ENCODE measurements at places on chromosomes 1 and 21.

DNA sequence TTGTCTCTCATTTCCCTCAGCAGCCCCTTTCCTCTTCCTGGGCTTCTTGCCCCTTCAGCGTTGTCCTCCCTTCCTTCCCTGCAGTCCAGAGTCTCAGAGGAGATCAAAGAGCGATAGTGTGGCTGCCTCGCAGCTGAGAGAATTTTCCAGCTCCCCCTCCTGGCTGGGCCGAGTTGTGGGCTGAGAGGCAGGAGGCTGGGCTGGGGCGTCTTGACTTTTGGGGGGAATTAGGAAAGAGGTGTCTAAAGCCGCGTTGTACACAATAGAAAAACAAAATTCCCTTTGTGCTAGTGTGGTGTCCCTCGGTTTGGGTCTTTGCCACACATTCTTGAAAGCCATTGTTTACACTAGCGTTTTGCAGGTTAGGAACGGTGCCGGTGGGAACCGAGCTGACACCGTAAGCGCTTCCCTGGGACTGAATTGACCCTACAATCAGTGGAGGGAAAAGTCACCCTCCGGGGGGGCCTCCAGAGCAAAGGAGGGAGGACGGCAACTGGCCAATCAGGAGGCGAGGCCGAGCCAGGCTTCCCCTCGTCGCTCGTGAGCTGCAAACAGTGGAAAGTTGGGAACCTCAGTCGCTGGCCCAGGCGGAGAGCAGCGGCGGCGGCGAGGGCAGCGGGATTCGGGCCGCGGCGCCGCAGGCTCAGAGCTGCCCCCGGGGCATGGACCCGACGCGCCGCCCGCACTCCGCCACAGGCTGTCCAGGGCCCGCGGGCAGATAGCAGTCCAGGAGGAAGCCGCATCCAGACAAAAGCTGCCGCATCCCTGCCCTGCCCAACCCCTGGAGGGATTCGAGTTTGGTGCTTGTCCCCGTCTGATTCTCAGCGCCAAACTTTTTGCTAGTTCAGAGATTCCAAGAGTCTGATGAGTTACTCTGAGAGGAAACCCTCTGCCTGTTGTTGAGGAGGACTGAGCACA lies at the start of gene HMCN1:
TSS of gene HMCN1 (plus strand) at position 574 of the 918 bp plus-strand sequence. CDS start 389 bp downstream, outside the sequence.
- peak; percentile 17 for DNase-seq

GRCh38 chr1:109985247-109986053 lies 885 bp downstream of the AHCYL1 start:
- no peak for DNase-seq

- no peak for DNase-seq
These were observed 394.4 kb downstream of the PTPRU start for GRCh38 chr1:29630756-29631155.

DNA sequence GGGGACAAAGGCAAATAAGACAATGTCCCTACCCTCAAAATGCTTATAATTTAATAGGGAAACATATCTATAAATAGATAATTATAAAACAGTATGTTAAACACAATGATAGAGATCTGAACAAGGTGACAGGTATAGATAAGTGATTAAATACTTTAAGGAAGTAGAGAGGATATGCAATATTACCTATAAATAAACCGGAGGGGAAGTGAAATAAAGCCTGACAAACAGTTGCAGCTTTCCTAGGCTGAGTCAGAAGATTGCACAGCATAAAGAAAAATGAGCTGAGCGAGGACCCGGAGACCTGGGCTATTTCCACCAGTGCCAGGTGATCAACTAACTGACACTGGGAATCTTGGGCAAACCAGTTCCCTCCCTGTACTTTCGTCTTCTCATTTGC lies 11.5 kb upstream of the PSRC1 start:
- DNase-seq, result no peak

DNA sequence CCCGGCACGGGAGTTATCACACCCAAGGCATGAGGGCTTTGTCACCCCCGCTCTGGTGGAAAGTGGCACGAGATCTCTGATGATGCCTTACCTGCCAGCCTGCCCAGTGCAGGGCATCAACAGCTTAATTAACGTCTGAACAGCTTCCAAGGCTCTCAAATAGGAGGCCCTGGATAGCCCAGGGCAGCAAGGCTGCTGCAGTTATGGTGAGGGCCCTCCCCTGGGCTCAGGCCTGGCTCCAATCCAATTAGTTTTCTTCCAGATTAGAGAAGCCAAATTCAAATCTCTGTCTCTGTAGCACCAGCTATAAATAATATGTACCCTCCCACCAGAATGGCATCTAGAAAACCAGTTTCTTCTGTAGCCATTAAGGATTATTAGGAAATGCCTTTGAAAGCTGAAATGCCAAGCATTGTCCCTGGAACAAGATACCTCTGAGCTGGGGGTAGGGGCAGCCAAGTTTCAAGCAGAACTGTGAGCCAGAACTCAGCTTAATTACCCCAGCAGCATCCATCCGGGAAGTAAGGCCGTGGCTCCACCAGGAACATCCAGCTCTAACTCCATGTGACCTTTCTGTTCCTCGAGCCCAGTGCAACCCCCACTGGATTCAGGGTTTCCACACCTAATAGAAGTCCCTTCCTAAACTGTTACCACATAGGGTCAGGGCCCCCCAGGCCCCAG lies 12.5 kb downstream of the QSOX1 start:
- no peak for DNase-seq

DNA sequence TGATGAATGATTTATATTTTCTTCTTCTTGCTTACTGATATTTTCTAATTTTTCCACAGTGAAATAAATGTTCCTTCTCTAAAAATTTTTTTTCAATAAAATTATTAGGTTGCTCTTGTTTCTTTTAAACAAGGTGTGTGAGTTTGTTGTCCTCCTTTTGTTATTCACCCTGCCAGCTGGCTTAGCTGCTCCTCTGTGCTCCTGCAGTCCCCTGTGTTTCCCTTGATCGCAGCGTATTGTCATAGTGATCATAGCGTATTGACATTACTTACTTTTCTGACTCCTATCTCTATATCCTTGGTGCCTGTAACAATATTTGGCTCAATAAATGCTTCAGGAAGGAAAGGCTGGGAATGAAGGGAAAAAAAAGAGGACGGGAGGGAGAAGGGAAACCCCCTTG lies 24.9 kb upstream of the PODN start:
- no peak for DNase-seq

DNA sequence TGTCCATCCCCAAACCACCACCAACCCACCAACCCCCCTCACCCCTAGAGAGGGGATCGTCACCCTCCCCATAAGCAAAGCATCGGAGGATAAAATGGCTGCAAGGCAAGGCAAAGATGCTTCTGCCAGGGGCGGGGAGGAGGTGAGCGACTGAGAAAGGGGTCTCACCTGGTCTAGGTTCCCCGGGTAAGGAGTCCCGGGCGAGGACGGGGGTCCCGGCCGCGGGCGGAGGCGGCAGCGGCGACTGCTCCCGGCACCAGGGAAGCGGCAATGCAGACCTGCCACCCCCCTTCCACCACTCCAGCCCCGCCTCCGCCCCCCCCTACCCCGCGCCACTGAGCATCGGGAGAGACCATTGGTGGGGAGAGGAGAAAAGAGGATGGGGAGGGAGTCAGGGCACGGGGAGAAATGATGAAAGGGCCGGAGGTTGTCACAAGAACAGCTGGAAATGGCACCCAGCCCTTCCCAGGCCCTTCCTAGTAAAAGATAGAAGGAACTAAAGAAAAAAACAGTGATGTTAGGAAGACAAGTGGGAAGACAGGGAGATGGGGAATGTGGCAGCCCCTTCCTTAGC lies at the start of gene SV2A:
TSS of gene SV2A (minus strand) at position 274 of the 574 bp plus-strand sequence. CDS start 4,004 bp downstream, outside the sequence.
- DNase-seq, result peak; percentile 47

DNA sequence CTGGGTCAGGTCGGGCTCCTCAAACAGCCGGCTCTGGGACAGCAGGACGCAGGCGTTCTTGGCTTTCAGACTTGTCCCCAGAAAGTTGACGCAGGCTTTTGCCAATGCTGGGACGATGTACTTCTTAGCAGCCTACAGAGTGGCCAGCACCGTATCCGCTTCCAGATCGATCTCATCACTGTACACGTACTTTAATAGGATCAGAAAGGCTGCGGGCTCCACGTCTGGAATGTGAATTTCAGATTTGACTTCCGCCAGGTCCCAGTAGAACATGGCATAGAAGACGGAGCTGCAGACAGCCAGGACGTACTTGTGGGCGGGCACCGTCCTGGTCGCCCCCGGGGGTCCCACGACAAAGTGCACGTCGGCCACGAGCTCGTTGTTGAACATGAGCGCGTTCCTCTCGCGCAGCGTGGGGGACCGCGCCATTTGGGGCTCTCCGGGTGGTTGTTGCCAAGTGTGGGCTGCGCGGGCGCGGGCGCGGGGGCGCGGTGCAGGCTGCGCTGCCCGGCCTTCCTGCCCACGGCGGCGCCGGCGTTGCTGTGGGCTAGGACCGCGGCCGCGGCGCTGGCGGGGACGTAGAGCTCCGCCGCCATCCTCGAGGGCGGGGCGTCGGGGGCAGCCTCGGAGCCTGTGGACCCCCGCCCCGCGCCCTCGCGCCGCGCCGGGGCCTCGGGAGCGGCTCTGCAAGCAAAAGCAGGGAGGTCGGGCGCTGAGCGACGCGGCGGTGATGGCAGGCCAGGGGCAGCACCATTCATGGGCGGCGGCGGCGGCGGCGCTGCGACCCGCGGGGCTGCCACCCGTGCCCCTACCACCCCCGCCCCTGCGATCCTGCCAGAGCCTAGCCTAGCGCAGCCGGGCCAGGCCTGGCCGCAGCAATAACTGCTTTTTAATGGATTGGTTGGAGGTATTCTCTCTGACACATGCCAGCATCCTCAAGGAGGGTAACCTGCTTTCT lies 10.6 kb downstream of the CNR2 start:
- no peak for DNase-seq

DNA sequence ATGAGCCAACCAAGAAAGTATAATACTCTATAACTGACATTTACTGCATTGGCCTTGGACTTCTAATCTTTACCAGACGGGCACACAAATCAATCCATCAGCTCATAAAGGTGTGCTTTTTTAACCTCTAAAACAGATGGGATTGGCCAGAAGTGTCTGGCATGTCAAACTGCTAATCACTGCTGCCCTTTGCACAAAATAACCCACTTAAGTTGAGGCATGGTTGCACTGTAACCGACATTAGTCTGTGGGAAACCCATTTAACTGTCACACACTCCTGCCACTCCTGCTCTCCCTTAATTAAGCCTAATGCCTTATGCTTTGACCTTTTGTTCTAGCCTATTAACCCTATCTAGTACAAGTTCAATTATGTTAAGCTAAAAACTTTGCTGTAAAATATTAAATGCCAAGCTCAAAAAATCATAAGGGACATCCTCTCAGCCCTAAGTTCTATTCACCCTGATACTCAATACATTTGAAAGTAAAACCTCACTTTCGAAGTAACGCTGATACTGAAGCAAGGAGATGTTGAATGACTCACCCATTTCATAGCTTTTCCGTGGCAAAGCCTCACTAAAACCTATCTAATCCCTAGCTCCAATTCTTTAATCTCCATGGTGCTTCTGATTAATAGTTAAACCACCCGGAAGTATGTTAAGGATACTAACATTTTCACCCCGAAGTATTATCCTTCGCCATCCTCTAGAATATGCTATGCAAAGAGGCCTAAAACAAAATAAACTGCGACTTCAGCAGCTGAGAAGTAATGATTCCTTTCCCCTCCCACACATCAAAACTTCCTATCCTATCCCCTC lies 12.9 kb downstream of the NRIP1 start:
- no peak for DNase-seq

- DNase-seq, result no peak
These were observed 687.7 kb downstream of the MATN1 start for GRCh38 chr1:30035522-30036228.

DNA sequence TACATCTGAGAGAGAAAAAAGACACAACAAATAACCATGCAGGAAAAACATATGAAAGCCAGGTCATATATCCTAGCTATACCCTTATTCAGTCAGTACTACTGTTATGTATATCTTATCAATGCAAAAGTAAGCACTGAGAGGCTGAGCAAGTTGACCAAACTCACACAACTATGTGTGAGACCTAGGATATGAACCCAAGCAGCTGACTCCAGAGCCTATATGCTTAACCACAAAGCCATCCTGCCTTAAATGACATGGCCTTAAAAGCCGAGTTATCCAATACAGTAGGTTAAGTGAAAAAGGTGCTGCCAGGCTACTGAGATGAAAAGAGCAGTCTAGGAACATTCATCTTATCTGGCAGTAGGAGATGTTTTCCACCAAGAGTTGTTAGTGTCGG lies 151.6 kb downstream of the RERE start:
- no peak for DNase-seq

- DNase-seq, result no peak
These were observed 8.2 kb downstream of the IFFO2 start for GRCh38 chr1:18948048-18948912.

DNA sequence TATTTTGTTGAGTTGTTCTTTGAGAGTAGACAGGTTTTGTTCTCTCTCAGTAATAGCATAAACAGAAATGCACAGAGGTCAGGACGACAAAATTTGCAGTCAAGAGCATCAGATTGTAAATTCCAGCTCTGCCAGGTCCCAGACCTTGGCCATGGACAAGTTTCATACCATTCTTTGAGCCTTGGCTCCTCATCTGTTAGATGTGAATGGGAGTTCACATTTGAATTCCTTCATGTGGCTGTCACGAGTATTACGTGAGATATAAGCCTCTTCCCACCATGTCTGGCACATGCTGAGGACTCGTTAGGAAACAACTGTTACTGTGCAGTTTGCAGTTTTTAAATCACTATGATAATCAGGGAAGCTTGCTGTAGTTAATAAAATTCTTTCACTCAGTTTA lies 93.2 kb upstream of the KCTD3 start:
- no peak for DNase-seq

DNA sequence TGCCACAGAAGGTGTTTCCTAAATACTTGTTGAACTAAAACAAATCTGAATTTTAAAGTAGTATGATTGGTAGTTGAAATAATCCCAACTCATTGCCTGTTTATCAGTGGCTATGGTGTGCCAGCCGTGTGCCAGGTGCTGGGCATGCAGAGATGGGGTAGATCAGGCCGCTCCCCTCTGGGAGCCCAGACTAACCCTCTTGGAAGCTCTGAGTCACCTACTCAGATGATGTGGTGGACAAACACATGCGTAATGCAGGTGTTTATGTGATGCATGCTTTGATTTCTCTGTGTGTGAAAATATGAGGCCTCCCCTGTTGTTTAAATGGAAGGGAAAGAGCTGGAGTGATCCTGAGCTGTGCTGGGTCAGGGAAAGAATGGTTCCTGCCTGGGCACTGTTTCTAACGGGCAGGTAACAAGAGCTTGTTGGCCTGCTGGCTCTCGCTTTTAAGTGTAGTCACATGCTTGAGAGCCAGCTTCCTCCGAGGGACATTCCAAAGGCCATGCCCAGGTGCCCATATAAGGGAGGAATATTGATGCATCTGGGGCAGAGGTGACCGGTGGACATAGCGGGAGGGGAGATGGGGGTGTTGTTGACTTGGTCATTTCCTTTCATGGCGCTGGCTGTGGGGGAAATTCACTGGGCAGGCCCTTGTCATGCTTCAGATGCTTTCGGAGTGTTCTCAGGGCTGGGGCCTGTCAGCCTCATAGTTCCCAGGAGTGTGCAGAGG lies 10.2 kb downstream of the MFN2 start:
- DNase-seq, result no peak

- no peak for DNase-seq
These were observed 50.9 kb downstream of the VANGL2 start for GRCh38 chr1:160451119-160451858.

- no peak for DNase-seq
These were observed 7.5 kb upstream of the LAMC2 start for GRCh38 chr1:183178545-183178944.

Measured in HuH-7.5 (cell line).